ENCODE measurements at places on chromosomes 16 and 17.

- no peak for DNase-seq
Measured at GRCh38 chr17:57803021-57803420, 46.8 kb downstream of the MRPS23 start.

DNA sequence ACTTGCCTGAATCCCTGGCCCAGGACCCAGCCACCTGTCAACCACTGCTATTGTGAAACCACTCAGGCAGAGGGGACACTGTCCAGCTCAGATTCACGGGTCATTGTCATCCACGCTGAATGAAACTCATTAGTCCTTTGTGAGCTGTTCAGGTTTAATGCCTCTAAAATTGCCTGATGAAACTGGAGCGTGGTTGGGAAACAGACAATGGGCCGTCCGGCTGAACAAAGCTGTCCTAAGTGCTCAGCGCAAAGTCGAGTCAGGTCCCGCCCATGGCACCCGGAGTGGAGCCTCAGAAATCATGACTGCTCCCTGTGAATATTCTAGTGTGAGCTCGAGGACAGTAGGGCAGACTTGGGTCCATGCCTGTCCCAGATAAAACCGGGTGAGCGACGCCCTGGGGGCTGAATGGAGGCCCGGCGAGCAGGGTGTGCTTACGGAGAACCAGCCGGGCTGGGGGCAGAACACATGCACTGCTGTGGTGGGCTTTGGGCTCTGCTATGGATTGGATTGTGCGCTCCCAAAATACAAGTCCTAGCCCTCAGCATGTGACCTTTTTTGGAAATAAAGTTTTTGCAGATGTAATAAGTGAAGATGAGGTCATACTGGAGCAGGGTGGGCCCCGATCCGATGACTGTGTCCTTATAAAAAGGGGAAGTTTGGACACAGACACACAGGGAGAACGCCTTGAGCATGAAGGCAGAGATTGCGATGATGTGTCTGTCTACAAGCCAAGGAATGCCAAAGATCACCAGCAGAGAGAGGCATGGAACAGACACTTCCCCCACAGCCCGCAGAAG lies 12.9 kb upstream of the CMIP start:
- no peak for DNase-seq

- DNase-seq, result no peak
Measured at GRCh38 chr16:57531253-57531575, 5.2 kb downstream of the CCDC102A start.

DNA sequence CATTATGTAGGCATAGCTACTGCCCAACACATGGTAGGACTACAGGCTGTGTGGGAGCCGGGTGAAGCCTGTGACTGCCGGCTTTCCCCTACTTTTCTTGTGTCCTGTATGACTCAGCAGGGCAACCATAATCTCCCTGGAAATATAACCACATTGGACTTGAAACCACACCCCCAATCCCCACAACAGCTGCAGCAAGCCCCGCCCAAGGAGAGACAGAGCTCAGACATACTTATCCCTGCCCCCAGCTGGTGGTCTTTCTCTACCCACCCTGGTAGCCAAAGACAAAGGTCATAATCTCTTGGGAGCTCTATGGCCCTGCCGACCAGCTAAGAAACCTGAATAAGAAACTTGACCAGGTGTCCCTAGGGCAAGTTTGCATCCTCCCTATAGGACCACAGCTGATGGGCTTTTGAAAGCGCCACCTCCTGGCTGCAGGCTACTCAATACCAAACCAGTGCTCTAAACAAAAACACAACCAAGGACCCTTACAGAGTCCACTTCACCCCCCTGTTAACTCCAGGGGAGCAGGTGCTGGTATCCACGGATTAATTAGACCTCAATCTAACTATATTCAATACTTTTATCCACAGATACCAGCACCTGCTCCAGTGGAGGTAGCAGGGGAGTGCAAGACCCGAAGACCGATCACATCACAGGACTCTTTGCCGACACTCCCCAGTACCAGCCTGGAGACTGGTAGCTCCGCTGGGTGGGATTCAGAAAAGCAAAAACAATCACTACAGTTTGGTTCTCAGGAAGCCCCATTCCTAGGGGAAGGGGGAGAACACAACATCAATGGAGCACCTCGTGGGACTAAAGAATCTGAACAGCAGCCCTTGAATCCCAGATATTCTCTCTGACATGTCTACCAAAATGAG lies 91.2 kb downstream of the IRX5 start:
- DNase-seq, result no peak

DNA sequence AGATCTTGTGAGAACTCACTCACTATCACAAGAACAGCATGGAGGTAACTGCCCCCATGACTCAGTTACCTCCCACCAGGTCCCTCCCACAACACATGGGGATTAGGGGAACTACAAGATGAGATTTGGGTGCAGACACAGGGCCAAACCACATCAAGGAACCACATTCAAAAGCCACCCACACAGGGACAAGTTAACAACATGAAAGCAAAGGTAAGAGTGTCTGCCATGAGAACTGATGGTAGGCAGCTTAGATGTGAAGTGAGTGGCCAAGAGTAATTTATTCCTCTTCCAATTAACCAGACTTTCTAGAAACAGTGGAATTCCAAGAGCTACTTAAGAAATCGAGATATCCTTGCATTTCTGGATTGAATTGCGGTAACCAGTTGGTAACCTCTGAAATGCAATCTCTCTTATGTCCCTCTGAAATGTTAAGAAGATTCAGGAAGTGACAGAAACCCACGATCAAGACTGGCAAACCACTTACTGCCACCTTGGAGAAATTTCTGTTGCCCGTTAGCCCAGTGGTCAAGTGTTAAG lies 167.4 kb upstream of the CACNG5 start:
- DNase-seq, result no peak

GRCh38 chr17:10107316-10108165 lies 90.9 kb downstream of the GAS7 start:
- no peak for DNase-seq

DNA sequence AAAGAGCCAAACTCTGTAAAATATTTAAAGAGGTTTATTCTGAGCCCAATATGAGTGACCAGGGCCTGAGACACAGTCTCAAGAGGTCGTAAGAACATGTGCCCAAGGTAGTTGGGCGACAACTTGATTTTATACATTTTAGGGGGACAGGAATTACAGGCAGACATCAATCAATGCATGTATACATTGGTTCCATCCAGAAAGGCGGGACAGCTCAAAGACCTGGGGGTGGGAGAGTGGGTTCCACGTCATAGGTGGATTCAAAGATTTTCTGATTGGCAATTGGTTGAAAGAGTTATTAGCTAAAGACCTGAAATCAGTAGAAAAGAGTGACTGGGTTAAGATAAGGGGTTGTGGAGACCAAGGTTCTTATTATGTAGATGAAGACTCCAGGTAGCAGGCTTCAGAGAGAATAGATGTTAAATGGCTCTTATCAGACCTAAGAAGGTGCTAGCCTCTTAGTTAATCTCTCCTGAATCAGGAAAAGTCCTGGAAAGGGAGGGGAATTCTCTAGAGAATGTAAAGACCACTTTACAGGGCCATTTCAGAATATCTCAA lies 32.4 kb downstream of the HSBP1 start:
- DNase-seq, result no peak

- DNase-seq, result peak; percentile 90
Measured at GRCh38 chr17:44628243-44629188, 27.8 kb upstream of the MEIOC start.

DNA sequence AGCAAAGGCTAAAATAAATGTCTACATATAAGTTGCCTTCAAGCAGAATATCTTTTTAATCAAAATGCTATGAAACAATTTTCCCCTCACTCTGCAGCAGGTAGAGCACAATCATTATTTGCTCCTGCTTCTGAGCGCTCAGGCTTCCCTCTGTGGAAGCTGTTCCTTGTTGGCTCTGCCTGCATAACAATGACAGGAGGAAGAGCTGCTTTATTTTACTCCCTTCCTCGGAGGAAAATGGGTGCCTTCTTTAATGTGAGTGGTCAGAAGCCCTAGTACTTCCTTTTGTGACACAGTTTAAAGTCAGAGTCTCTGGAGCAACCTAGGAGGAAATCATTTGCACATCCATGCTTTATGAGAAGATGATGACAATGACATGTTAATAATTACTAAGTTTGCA lies 492.1 kb downstream of the CDH8 start:
- DNase-seq, result no peak

- no peak for DNase-seq
Measured at GRCh38 chr17:38534498-38534885, 71.3 kb downstream of the SRCIN1 start.

GRCh38 chr16:2904922-2905240 lies 6.8 kb upstream of the FLYWCH1 start:
- DNase-seq, result no peak

- peak; percentile 57 for DNase-seq
Measured at GRCh38 chr17:48575066-48575582, 3.0 kb downstream of the HOXB4 start.

DNA sequence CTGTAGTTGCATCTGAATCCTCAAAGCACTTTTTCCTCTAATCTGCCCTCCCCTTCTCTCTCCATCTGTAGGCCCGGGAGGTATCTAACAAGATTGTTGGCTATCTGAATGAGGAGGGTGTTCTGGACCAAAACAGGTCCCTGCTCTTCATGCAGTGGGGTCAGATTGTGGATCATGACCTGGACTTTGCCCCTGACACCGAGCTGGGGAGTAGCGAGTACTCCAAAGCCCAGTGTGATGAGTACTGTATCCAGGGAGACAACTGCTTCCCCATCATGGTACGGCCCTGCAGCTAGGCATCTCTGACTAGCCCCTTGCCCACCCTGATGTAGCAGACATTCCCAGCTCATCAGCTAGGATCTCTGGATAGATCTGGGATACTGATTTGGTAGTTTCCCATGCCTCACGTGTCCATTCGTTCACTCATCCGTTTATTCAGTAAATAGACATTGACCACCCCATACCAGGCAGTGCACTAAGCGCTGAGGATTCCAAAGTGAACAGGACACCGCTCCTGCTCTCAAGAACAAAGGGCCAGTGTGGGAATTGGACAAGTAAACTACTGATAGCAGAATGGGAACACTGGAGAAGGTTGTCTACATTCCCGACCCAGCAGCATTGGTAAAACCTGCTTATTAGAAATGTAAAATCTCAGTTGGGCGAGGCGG lies 12.1 kb downstream of the LPO start:
- DNase-seq, result no peak

DNA sequence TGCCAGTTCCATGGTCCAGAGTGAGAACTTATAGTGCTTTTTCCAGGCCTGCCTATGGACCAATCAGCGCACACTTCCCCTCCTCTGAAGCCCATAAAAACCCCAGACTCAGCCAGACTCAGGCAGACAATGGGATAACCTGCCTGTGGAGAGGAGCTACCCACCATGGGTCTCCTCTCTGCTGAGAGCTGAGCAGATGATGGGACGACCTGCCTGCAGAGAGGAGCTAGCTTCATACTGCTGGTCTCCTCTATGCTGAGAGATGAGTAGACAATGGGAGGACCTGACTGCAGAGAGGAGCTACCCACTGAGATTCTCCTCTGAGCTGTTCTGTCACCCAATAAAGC lies 144.7 kb downstream of the MYO1D start:
- DNase-seq, result no peak

DNA sequence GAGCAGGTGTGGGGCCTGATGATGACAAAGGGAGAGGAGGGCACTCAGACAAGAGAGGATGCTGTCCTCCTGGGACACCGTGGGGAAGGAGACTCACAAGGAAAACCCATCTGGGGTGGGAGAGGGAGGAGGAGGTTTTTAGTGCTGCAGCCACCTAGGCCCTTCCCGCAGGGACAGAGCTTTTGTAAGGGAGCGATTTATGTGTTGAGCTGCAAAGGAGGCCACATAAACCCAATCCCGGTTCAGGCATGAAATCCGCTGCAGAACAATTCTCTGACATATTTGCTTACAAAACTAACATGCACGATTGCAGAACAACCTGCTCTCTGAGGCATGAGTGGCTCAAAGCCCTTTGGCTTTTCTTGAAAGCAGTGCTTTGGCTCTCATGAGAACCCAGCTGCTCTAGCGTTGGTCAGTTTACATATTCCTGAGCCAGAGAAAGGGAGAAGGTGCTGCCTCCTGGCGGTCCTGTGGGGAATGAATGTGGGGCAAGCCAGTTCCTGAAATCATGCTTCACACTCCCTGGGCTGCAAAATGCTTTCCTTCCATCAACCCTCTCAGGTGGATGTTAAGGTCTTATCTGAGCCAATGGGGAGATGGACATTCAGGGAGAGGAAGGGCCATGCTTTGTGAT lies 122.4 kb upstream of the NLRP1 start:
- DNase-seq, result peak; percentile 54

DNA sequence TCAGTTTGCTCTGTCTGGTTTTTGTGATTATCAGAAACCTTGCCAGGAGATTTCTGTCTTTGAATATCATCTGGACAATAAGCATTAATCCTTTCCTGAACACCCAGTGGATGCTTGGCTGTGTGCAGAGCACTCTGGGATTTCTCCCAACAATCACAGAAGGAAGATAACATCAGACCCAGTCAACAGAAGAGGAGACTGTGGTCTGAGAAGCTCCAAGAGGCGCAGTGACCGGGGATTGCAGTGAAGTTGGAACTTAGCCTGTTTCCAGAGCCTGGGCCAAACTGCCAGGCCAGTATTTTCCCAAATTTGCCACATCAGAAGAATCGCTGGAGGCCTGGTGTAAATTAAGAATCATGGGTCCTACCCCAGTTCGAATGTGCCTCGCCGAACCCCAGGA lies 264.7 kb downstream of the C16orf95 start:
- no peak for DNase-seq

DNA sequence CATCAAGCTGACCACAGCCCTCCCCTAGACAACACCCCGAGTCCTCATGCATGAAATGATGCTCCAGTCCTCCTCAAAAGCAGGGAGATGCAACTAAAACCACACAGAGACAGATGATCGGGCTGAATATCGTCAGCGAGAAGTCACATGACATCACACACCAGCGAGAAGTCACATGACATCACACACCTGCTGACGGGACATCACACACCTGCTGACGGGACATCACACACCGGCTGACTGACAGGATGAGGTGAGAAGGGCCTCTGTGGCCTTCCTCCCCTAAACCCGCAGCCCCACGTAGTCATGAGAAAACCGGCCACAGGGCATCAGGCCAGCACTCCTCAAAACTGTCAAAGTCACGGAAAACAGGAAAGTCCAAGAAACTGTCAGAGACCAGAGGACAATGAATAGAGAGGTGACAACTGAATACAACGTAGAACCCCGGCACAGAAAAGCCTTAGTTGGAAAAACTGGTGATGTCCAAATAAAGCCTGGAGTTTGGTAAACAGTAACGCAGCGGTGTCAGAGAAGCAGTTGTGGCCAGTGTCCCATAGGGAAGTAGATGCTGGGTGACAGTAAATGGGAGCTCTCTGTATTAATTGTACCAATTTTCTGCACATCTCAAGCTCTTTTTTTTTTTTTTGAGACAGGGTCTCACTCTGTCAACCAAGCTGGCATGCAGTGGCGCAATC lies 14.3 kb downstream of the LITAF start:
- DNase-seq, result no peak

DNA sequence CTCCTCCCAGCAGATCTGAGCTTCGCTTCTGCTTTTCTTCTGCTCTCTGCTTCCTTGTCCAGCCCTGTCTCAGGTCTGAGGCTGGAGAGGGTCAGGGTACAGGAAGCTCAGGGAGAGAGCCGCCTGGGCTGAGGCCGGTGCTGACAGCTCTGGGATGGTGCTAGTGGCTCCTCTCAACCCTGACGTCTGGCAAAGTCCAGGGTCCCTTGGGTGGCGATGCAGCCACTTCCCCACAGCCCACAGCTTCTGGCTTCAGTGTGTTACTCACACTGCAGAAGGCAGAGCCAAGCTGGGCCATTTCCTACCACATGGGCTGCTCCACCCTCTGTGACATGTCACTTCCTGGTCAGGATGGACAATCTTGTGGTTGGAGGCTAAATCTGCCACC lies at the start of gene CD300C:
Gene CD300C, minus strand, starts transcription at position 273 of the 388 bp plus-strand sequence. CDS start 333 bp downstream, outside the sequence.
- no peak for DNase-seq
